WTC11 (cell line): ENCODE measurements at places on chromosomes 5 and 9.

DNA sequence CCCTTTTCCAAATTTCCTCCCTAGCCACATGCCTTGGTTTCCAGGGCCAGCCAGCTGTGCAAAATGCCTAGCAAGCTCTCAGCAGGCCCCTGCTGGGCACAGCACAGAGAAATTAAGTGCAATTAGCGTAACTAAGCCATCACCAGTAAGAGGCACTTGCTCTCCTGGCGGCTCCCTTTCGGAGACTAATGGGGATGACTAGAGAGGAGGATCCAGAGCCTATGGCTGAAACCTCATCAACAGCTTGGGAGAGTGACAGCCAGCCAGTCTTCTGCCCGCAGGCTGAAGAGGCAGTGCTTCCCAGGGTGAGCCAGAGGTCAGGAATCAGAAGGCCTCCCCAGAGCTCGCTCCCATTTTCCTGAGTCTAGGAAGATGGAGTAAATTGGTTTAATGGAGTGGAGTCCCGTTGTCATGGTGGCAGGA is 108.4 kb downstream of the KCNIP1 start:
- DNase-seq: peak; percentile 70

- peak; percentile 76 for DNase-seq
These were observed 4.6 kb upstream of the PRDM12 start for GRCh38 chr9:130659699-130660248.

GRCh38 chr9:101738566-101739183 is at the start of gene GRIN3A:
Gene GRIN3A, minus strand, starts transcription at chr9:101738647. Its CDS starts 668 bp downstream, at chr9:101737979.
- DNase-seq: peak; percentile 63

DNA sequence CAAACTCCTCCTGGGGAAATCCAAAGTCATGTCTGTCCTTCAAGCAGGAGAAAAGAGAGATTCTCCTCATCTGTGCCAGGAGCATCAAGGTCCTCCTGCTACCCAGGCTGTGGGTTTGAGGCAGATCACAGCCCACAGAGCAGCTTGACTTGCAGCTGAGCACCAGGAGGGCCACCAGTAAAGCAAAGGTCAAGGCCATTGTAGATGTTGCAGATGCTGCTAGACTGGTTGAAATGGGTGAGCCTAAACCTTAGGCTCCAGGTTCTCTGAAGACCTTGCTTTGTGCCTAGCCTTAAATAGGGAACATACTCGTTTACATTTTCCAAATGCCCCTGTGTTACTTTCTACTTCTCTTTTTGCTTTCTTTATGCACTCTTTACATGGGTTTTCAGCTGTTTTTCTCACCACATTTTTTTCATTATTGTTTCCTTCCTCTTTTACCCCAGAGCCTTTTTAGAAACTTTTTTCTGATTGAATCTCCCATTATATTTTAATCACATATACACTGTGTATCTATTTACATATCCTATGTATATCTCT is at the start of gene IFNA2:
Gene IFNA2, minus strand, starts transcription at position 268 of the 540 bp plus-strand sequence. Its CDS starts 69 bp downstream, at position 199.
- no peak for DNase-seq

DNA sequence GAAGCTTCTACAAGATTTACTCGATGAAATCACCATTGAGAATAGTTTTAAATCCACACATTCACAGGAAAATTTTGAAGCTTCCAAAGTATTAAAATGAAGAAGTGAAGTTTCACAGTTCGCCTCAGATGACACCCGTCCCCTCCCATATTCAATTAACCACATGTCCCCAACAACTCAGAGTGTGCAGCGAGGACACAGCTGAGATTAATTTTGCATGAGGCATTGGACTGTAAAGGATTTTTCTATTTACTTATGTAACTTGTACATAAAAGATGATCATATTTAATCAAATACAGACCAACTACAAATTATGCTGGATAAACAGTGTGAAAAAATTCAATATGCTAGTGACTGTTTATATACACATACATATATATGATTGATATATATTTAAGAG is 84.7 kb upstream of the OLFM1 start:
- DNase-seq: no peak

- DNase-seq: no peak
These were observed 5.0 kb upstream of the RHOBTB3 start for GRCh38 chr5:95725937-95726810.

- no peak for DNase-seq
These were observed 627.9 kb upstream of the ST8SIA4 start for GRCh38 chr5:101531026-101531425.

- DNase-seq: no peak
These were observed 26.0 kb downstream of the EGR1 start for GRCh38 chr5:138491284-138491648.

GRCh38 chr9:89383030-89383720 is 64.9 kb downstream of the SECISBP2 start:
- DNase-seq: no peak

GRCh38 chr5:58072300-58072965 is 387.5 kb downstream of the PLK2 start:
- DNase-seq: no peak

- no peak for DNase-seq
These were observed 12.7 kb upstream of the C1QTNF3 start for GRCh38 chr5:34055667-34056066.

DNA sequence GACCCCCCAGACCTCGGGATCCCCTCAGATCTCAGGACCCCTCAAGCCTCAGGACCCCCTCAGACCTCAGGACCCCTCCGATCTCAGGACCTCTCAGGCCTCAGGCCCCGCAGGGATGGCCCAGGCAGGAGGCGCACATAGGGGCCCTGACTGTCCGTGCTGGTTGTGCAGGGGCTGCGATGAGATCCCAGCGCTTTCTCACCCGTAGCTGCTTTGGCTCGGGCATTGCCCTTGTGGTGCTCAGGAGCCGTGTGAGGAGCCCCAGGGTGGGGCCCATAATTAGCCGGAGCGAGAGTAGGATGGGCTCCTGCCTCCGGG is 680 bp upstream of the LPCAT1 start:
- peak; percentile 27 for DNase-seq

GRCh38 chr5:179678223-179679013 is 2.4 kb downstream of the CBY3 start:
- DNase-seq: peak; percentile 93

DNA sequence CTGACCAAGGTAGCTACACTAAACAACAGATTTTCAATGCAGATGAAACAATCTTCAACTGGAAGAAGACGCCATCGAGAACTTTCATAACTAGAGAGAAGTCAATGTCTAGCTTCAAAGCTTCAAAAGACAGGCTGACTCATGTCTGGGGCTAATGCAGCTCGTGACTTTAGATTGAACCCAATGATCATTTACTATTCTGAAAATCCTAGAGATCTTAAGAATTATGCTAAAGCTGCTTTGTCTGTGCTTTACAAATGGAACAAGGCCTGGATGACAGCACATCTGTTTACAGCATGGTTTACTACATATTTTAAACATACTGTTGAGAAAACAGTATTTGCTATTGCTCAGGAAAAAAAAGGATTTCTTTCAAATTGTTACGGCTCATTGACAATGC is 54.9 kb downstream of the RICTOR start:
- DNase-seq: no peak

DNA sequence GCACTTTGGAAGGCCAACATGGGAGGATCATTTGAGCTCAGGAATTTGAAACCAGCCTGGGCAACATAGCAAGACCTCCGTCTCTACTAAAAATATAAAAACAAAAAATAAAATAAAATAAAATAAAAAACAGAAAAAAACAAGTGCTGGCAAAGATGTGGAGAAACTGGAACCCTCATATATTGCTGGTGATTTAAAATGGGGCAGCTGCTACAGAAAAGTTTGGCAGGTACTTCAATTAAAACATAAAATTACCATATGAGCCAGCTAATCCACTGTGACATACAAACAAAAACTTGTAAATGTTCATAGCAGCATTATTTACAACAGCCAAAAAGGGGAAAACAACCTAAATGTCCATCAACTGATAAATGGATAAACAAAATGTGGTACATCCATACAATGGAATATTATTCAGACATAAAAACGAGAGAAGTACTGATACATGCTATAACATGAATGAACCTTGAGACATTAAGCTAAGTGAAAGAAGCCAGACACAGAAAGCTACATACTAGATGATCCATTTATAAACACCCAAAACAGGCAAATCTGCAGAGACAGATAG is 42.7 kb downstream of the PFDN1 start:
- no peak for DNase-seq

DNA sequence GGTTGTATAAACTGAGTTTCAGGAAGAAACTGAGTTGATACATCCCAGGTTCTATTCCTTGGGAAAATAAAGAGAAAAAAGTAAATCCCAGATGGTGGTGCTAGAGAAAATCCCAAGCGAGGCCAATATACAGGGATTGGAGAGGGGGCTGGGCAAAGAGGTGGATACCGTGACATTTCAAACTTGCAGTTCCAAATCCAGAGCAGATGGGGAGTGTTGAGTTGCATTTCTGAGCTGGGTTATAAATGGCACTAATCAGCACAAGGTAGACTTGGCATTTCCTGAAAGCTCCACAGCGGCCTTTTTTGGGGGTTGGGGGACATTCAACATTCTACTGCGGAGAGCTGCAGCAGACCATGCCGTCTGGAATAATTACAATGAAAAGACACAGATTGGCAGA is 224.4 kb downstream of the NXNL2 start:
- DNase-seq: no peak

DNA sequence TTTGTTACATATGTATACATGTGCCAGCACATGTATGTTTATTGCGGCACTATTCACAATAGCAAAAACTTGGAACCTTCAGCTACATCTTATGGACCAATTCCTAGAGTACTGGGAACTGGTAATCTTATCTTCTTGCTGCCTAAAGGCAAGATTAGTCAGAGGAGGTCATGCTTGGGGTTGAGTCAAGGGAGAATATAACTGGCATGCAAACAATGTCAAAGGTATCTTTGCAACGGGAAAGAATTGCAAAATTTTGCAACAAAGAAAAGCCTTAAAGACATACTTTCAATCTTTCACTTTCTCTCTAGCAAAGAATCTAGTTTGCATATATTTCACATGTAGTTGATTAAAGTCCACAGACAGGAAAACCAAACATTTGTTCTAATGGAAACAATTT is 145.2 kb downstream of the EDIL3 start:
- no peak for DNase-seq

GRCh38 chr5:1432296-1432695 is 12.9 kb downstream of the SLC6A3 start:
- no peak for DNase-seq

DNA sequence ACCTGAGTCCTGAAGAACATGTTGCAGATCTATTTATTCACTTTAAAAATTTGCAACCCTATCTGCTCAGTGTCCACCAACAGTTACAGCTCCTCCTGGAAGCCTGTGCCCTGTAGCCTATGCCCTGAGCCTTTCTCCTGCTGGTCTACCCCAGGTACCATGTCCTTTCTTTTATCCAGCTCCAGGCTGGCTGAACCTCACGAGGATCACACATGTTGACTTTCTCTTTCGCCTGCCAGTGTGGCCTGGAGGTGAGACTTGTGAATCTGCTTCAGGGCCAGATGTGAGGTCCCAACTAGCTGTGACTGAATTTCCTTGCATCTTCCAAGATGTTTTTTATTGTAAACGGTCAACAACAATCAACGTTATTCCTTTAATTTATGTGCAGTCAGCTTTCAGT is 70.7 kb downstream of the GDNF start:
- DNase-seq: no peak

DNA sequence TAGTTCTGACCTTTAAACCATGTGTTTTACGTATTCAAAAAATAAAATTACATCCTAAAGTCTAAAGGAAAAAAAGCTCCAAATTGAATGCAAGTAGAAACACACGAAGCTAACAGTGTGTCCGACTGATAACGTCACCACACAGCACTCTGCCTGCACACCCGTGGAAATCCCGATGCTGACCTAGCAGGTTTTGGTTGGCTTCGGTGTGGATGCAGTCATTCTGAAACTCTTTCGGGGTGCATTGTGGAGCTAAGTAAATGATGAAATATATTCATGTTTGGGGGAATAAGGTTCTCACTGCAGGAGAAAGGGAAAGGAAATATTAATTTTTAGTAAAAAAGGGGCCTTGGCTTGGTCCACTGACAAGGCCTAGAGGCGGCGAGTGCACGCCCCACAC is 2.0 kb downstream of the RASGEF1C start:
- DNase-seq: no peak

DNA sequence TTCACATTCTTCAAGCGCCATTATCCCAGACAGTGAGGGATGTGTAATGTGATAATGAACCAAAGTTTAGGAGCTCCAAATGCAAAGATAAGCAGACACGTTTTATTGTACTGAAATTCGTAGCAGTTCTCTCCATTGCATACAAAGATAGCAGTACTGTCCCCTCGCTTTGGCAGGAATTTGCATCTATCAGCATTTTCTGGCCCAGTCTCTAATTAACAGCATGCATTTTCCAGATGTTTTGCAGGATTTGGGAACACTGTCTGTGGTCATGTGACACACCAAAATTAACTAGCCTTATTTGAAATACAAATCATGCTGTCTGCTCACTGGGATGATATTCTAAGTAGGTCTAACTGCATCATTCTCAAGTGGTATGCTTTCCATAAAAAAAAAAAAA is 235.9 kb upstream of the TRPM3 start:
- no peak for DNase-seq

DNA sequence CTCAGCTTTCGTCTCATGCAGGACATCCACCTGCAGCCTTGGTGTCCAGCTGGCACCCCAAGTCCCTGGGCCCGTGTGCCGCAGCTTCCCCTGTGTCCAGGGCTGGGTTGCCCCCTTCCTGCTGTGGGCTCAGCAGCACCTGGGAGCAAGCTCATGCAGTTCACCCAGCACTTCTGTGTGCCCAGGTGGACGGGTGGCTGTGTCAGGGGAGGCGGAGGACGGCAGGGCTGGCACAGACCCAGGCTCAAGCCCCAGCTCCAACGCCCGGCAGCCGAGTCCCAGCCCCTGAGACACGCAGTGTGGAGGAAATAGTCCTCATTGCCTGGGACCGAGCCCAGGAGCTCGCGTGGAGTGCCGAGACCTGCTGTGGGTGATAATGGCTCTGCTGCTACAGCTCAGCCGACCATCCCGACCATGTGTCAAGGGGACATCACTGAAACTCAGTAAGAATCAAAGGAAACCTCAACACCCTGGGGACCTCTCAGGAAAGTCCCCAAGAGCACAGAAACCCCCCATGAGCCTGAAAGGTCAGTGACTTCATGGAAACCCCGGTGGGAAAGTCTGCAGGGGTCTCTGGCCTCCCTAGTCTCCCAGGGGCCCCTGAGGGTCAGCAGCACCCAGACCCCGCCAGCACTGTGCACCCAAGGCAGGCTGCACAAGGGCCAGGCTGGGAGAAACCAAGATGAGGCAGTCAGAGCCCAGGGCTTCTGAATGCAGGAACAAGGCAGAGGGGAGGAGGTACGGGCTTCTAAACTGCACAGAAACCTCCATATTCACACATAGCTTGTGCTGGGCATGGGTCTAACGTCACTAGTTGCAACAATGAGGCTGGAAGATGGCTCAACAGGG is 38.8 kb downstream of the LPCAT1 start:
- DNase-seq: no peak

GRCh38 chr5:169006842-169007790 is 293.8 kb downstream of the SLIT3 start:
- DNase-seq: no peak

DNA sequence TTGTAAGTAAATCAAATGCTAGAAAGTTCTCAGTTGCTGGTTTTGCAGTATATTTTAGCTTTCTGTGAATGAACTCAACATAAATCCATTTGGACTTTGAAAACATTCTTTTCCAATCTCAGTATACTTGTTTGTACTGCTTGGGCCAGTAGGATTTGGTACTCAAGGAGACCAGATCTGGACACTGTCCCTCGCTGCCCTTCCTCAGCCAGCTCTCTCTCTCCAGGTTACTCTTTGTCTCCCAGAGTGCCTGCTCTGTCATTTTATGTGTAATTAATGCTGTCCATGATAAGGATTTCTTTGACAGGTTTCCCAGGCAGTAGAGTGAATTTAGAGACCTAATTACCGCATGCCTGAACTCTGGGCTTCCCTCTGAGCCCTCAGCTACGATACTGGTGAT is 344.6 kb upstream of the SGCD start:
- DNase-seq: no peak
